ENCODE measurements at places on chromosomes 11 and 22.

GRCh38 chr22:38074181-38075104 is 9.5 kb downstream of the SLC16A8 start:
- no peak for DNase-seq

- DNase-seq: no peak
Measured at GRCh38 chr11:39932966-39933365, 1526.5 kb downstream of the LRRC4C start.

GRCh38 chr11:120565466-120566155 is 54.1 kb downstream of the GRIK4 start:
- no peak for DNase-seq

- no peak for DNase-seq
Measured at GRCh38 chr11:85718126-85718943, 32.3 kb upstream of the CCDC89 start.

DNA sequence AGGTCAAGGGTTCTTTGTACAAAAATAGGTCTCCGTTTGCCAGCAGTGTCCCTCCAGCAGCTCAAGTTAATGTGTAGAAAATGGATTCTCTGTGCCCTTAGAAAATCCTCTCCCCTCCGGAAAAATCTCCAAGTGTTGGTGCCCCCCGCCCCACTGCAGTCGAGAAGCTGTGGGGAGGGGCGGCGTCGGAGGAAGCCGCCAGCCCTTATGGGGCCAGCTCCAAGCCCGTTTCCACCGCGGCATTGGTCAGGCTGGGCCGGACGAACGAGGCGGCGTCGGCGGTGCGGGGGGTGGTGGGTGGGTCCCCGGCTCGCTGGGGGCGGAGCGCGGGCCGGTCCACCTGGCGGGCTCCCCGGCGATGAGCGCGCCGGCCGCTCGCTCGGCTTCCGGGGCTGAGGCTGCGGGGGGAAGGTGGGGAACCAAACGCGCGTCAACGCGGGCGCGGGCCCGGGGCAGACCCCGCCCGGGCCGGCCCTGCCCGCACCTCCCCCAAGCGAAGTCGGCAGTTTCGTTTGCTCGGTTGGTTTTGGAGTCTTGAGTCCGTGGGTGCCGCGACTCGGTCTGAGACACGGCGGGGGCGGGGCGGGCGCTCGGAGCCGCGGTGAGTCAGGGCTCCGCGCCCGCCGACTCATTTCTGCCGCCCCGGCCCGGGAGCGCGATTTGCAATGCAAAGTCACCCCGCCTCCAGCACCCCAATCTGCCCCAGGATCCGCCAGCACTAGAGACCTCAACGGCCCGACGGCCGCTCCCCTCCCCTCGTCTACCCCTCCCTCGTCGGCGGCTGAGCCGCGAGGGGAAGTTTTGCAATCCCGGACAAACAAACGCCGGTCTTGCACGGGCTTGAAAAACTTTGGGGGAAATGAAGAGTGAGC is 1.4 kb downstream of the ASCL2 start:
- no peak for DNase-seq

GRCh38 chr22:31328544-31328960 is 17.6 kb downstream of the PATZ1 start:
- DNase-seq: no peak

DNA sequence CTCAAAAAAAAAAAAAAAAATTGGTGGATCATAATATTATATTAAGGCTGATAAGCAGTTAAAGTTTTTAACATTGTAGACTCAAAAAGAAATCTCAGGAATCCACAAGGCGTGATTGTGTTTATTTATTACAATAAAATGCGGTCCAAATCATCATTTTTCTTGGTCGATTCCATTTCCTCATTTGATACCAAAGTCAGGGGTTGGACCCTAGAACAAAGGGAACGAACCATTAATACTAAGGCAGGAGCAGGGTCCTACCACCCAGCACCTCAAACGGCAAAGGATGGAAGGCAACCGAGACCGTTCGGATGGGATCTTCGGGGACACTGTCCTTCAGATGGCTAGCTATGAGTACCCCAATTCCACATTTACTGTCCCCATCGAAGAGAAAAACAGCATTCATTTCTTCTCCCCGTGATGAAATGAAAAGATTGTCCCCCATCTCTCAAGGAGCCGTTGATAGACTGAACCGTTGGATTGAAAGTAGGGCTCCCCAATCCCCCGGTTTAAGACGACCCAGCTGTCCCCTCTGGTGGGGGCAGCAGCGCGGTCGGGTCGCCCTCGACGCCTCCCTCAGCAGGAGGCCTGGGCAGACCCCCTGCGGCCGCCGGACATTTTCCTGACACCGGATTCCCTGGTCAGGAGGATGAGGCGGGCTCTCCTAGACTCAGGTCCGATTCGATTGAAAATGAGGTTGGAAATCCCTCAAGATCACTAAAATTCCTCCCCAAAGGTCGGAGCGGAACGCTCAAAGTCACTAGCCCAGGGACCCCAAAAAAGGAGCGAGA is 607 bp downstream of the DMC1 start:
- peak; percentile 4 for DNase-seq

DNA sequence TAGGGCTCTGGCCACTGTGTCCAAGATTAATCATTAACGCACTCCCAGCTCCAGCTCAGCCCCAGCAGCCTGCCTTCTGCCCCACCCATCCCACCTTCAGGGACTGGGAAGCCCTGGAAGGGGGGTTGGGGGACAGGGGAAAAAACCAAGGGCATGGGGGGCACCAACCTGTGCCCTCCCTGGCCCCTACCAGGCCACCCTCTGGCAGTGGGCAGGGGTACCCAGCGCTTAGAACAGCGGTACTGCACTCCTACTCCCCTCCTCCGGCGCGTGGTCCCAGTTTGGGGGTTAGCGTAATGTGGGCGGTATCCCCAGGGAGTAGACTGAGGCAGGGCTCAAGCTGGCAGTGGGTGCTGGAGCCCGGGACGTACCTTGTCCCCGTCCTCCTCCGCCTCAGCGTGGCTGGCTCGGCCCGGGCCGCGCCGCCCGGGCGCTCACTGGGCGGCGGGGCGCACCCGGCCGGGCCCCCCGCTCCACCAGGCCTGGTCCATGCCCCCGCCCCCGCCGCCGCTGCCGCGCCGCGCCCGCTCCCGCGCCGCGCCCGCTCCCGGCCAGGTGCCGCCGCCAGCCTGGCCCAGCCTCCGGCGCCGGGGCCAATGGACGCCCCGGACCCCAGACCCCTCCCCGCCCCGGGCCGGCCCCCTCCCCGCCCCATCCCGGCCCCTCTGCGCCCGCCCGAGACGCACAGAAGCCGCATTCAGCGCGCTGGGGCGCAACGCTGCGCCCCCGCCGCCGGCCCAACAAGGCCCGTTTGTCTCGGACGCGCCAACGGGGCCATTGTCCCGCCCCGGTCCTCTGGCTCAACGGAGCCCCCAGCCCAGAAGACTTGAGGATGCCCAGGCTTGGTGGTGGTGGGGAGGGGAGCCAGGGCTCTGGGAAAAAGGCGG is at the start of gene GAL3ST1:
GAL3ST1 (minus strand) TSS at position 571 of the 887 bp plus-strand sequence. CDS start 17,273 bp downstream, outside the sequence.
- DNase-seq: no peak

DNA sequence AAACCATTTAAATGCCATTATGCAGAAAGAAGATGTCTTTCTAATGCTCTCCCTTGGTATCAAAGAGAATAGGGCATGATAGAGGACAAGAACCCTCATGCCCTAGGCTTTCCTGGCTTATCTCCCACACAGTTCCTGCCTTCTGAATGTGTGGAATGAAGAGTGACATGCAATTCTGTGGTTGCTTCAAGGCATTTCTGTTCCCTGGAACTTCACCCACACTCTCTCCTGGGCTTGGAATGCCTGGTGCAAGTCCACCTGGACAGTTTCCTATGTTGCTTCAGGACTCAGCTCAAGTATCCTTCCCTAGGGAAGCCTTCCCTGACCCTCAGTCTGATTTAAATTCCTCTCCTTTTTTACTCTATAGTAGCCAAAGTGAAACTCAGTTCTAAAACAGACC is 53.8 kb upstream of the DRD2 start:
- DNase-seq: no peak

GRCh38 chr11:96523656-96524055 is 133.8 kb downstream of the JRKL start:
- DNase-seq: no peak
